Ovary (tissue), 10 donors: ENCODE measurements at places on chromosomes 11 and 22. TPM values are rescaled to one million over a fixed set of nuclear protein-coding genes. Genes with fewer than 3 reads are reported as not detected.

DNA sequence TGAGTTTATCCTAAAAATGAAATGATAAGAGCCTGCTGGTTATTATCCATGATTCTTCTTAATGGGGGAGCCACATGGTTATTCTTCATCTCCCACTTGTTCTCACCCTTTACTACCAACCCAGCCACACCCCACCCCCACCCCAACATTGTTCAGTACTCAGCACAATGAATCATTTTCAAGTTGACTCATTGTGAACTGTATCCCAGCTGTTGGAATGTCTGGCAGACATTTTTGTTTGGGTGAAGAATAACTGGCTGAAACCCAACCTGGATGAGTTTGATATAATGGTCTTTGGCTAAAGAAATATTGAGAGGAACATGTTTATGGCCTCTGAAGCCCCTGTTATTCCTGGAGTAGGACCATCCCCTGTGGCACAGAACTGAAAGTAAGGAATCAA, 136.2 kb downstream of the ELP4 start:
- no peaks in the 10 kb centered on the region for H3K36me3 ChIP-seq
- no peaks in the 10 kb centered on the region for H3K27me3 ChIP-seq
- no peaks in the 10 kb centered on the region for H3K4me1 ChIP-seq
- no peak overlapping the region for H3K4me3 ChIP-seq

- peaks cover 6% of the 10 kb centered on the region for H3K4me1 ChIP-seq
- H3K36me3 ChIP-seq = no peaks in the 10 kb centered on the region
- DNase-seq = no peak
- no peaks in the 10 kb centered on the region for H3K27me3 ChIP-seq
- no peak overlapping the region for H3K4me3 ChIP-seq
- no peak overlapping the region for H3K27ac ChIP-seq
These were observed 1.6 kb upstream of the TSPAN18 start for GRCh38 chr11:44725016-44725685.

- no peak overlapping the region for H3K4me3 ChIP-seq
- no peaks in the 10 kb centered on the region for H3K36me3 ChIP-seq
- H3K27ac ChIP-seq = no peak overlapping the region
These were observed 1055.7 kb downstream of the JRKL start for GRCh38 chr11:97445561-97445960.

Gene PTPRCAP
- total RNA-seq = 10.7 TPM

GRCh38 chr11:1877211-1878136, 14.2 kb downstream of the PRR33 start:
- H3K27ac ChIP-seq = no peak overlapping the region
- peaks cover 2% of the 10 kb centered on the region for H3K4me1 ChIP-seq
- H3K27me3 ChIP-seq = no peaks in the 10 kb centered on the region
- H3K36me3 ChIP-seq = no peaks in the 10 kb centered on the region
- H3K4me3 ChIP-seq = no peak overlapping the region
- peak; percentile 66 for DNase-seq

DNA sequence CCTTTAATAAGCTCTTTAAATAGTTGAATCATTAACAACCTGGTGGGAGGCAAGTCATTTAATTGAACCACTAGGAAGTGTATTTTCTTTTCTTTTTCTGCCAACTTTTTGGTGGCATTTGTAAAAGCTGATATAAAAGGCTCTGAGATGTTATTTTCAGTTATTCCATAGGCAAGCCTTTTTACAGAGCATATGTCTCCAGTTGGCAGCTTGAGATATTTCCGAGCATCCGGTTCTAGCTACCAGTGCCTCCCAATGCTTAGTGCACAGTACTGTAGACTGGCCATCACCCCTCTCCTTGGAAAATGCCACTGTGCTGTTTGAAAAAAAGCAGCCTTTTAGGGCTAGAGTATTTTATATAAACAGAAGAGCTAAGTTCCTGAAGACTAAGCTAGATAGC, 178.7 kb upstream of the SORL1-AS1 start:
- DNase-seq = no peak
- no peak overlapping the region for H3K4me3 ChIP-seq
- no peaks in the 10 kb centered on the region for H3K36me3 ChIP-seq
- H3K4me1 ChIP-seq = no peaks in the 10 kb centered on the region
- no peak overlapping the region for H3K27ac ChIP-seq

DNA sequence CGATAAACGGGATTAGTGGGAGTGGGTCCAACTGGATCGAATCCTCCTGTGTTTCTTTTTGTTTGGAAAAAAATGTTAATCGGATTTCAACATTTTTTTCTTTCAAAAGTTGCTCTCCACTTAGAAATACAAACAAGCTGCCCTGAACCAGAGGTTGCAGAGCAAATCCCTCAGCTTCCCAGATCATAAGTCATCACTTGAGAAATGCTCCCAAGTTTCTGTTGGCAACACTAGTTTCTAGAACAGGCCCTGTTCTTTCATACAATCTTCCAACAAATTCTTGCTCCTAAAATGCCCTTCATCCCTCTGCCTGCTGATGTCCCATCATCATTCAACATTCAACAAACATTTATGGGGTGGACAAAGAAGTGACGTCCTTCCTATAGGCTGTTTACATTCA, 1.3 kb upstream of the MLC1 start:
- DNase-seq = no peak
- H3K4me3 ChIP-seq = no peak overlapping the region
- no peaks in the 10 kb centered on the region for H3K36me3 ChIP-seq
- no peak overlapping the region for H3K27ac ChIP-seq
- no peaks in the 10 kb centered on the region for H3K27me3 ChIP-seq

Gene PATE2
- 0.12 TPM for total RNA-seq

DNA sequence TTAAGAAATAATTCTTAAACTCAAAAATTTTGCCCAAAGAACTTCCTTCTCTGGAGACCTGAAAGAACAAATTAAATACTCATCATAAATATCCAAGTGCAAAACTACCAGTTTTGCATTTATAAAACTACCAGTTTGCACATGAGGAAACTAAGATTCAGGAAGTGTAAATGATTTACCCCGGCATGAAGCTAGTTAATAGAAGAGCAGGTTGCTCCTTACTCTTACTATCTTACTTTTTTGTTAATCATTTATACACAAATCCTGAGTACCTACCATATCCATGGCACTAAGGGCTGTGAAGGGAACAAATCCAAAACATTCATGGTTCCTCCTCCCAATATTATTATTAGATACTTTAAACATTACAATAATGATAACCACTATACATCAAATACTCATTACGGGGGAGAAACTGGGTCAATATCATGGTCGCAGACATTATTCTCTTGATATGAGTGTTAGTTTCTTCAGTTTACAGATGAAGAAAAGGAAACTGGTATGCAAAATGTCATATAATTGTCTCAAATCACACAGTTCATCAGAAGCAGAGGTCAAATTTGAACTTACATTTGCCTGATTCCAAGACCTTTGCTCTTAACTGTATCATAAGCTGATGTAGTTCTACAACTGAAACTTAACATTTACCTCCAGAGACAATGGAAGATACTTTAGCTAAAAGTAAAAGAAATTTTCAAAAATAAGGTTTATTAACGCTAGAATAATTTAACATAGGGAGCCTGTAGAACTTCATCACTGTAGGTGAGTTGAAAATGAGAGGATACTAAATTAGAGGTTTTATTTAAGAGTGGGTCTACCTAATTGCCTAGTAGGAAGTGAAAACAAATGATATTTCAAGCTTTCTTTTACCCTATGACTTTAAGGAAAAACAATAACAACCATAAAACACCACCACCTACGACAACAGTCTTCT, 74.5 kb downstream of the FAM76B start:
- H3K36me3 ChIP-seq = no peaks in the 10 kb centered on the region
- H3K4me1 ChIP-seq = peaks cover 4% of the 10 kb centered on the region
- DNase-seq = no peak
- no peak overlapping the region for H3K4me3 ChIP-seq
- H3K27ac ChIP-seq = no peak overlapping the region

DNA sequence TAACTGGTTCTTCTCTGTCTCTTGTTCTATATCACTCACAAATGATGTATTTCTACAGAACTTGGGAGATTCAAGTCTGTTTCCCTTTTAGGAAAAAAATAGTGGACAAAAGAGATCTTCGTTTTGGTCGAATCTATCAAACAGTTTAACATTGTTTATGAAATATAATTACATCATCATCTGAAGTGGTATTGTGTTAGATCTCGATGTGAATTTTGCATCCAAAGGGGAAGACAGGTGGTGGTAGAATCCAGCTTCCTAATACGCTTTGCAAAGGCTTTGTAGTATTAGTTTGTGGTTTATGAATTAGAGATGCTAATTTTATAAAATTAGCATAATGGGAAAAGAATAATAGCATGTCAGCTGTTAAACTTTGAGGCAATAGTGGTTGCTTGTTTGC, 3.4 kb downstream of the SIK2 start:
- no peak overlapping the region for H3K27ac ChIP-seq
- DNase-seq = no peak
- peaks cover 4% of the 10 kb centered on the region for H3K4me1 ChIP-seq
- no peaks in the 10 kb centered on the region for H3K36me3 ChIP-seq

- no peak for DNase-seq
- H3K27me3 ChIP-seq = no peaks in the 10 kb centered on the region
- no peaks in the 10 kb centered on the region for H3K4me1 ChIP-seq
- no peak overlapping the region for H3K27ac ChIP-seq
- no peak overlapping the region for H3K4me3 ChIP-seq
These were observed 23.8 kb downstream of the GGTLC2 start for GRCh38 chr22:22667966-22668880.

GRCh38 chr11:849951-850774, 7.5 kb downstream of the TSPAN4 start:
- DNase-seq = no peak
- peak overlapping the region; percentile 30 for H3K27ac ChIP-seq
- H3K27me3 ChIP-seq = no peaks in the 10 kb centered on the region
- H3K4me3 ChIP-seq = peak overlapping the region; percentile 34
- no peaks in the 10 kb centered on the region for H3K36me3 ChIP-seq

- no peaks in the 10 kb centered on the region for H3K27me3 ChIP-seq
- peak; percentile 83 for DNase-seq
- H3K4me3 ChIP-seq = peak overlapping the region; percentile 45
- no peaks in the 10 kb centered on the region for H3K36me3 ChIP-seq
These were observed 87.0 kb upstream of the BLID start for GRCh38 chr11:122202951-122203456.

DNA sequence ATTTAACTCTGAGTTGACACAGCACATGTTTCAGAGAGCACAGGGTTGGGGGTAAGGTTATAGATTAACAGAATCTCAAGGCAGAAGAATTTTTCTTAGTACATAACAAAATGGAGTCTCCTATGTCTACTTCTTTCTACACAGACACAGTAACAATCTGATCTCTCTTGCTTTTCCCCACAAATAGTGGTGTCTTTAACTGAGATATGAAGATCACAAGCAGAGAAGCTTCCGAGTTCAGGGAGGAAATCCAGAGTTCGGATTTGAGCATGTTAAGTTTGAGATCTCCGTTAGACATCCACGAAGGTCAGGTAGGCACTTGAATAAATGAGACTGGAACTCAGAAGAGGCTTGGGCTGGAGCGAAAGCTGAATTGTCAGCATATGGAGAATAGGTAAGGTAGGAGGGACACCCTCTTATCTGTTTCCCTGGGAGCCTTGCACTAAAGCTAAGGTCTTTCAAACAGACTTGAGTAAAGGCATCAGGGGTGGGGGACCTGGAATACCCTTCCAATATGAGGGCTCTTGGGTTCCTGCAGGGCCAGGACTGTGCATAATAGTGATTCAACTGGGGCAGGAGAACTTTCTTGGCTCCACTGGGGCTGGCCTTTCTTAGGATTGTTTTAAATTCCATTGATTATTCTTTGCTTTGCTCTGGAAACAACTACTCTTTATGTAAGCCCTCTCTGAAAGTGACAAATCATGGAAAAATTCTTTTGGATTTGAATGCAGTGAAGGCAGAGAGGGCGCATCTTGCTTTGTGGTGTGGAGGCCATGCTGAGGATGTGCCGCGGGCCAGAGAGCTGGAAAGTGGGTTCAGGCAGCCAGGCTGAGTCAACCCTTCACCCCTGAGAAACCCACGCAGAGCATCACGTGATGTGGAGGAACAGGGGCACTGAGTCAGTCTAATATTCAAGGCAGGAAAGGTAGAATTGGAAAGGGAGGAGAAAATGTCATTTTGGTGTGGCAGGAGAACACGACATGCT, 62.7 kb upstream of the AMPD3 start:
- peaks cover 14% of the 10 kb centered on the region for H3K4me1 ChIP-seq
- H3K27ac ChIP-seq = no peak overlapping the region
- peak; percentile 29 for DNase-seq
- no peak overlapping the region for H3K4me3 ChIP-seq
